Thoracic aorta (tissue), 2 donors: ENCODE measurements at places on chromosomes 7 and 10. TPM values are rescaled to one million over a fixed set of nuclear protein-coding genes. Genes with fewer than 3 reads are reported as not detected.

The EPDR1 gene
- total RNA-seq, result 59.3 TPM

The TACC2 gene
- 71.0 TPM for total RNA-seq

The SLIT1 gene
- 0.14 TPM for total RNA-seq

The UCN3 gene
- total RNA-seq, result not detected

GRCh38 chr7:155832581-155832981, 20.3 kb upstream of the SHH start:
- DNase-seq, result no peak

- no peak for DNase-seq
Measured at GRCh38 chr7:36185092-36185491, 32.0 kb downstream of the EEPD1 start.

GRCh38 chr7:73828107-73828803, 2.5 kb upstream of the CLDN4 start:
- no peak for DNase-seq

DNA sequence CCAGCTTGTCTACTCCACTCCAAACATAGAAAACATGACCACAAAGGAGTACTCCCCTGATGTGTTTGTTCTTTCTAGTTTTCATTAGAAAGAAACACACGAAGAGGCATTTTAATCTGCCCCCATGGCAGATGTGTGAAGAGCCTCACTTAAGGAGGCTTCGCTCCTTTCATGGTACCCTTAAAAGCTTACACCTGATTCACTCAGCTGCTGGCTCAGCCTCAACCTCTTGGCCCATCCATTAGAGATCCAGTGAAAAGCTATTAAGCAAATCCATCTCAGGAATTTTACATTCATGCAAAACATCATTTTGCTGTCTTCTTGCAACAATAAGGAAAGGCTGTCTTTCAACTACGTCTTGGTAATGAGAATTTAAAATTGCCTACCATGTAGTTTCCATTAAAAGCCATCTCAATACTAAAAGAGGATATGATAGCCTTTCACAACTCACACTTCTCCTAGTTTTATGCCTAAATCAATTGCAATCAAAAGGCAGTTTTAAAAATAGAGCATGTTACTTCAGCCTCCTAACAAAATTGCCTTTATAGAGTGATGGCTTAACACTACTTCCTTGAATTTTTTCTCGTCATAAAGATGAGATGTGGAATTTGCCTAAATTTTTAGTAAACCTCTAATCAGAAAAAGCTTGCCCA, 22.7 kb downstream of the MACC1 start:
- no peak for DNase-seq

DNA sequence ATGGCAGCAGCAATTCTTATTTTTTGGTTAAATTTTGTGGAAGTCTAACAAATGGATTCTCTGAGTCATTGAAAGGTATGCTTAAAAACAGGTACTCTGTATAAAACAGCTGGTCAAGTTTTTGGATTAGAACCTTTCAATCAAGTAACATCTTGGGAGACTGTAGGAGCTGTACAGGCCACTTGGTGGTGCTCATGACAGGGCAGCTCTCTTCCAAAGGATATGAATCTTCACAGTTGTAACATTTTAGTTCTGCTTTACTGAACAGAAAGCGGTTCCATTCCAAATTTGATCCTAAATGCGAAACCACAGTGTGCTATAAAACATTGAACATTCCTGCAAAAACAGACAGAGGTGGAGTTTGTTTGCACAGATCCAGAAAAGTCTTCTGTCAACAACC, 44.5 kb upstream of the AGR3 start:
- DNase-seq, result no peak

GRCh38 chr7:102303669-102304422, 17.2 kb downstream of the SH2B2 start:
- no peak for DNase-seq

DNA sequence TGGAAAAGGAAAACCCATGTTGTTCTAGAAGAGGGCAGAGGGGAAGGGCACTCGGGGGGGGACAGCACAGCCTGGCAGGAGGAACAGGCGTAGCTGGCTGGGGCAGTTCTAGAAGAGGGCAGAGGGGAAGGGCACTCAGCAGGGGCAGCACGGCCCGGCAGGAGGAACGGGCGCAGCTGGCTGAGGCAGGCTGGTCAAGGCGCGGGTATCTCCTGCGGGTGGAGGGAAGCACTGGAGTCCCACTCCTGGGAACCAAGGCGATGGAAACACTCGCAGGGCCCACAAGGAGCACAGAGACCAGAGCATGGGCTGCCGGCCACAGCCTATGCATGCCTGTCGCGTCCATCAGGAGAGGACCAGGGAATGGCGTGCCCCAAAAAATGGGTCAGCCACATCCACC, 36.7 kb downstream of the PAPOLB start:
- no peak for DNase-seq
